Fibroblast of mammary gland (primary cell): ENCODE measurements at places on chromosomes 12 and 14.

GRCh38 chr12:88884600-88884999 is 304.3 kb upstream of the KITLG start:
- no peak for DNase-seq

GRCh38 chr12:92796650-92797049 is 93.9 kb downstream of the PLEKHG7 start:
- peak; percentile 26 for DNase-seq

GRCh38 chr12:4643747-4644146 is 5.1 kb downstream of the AKAP3 start:
- no peak for DNase-seq

DNA sequence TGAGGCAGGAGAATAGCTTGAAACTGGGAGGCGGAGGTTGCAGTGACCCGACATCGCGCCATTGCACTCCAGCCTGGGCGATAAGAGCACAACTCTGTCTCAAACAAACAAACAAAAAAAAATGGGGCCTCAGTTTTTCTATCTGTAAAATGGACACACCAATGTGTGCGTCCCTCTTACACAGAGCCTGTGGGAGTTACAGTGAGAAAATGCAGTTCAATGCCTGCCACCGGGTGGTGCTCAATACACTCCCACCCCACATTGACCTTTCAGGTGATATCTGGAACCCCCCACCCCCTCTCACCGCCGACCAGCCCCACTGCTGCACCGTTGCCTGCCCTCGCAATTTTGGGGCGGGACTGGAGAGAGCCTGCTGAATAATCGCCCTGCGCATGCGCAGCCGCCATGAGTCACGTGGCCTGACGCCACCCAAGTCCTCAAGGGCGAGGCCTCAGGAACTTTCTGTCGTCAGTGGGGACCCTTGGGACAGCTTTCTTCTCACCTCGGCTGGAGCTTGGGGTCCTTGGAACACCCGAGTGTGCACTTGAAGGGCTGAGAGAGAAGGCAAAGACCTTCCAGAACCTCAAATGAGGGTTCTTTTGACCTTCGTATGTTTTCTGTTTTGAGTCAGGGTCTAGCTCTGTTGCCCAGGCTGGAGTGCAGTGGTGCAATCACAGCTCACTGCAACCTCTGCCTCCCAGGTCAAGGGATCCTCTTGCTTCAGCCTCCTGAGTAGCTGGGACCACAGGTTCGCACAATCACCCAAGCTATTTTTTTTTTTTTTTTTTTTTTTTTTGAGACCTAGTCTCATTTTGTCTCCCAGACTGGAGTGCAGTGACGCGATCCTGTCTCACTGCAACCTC is 14.6 kb upstream of the CABP1 start:
- no peak for DNase-seq

DNA sequence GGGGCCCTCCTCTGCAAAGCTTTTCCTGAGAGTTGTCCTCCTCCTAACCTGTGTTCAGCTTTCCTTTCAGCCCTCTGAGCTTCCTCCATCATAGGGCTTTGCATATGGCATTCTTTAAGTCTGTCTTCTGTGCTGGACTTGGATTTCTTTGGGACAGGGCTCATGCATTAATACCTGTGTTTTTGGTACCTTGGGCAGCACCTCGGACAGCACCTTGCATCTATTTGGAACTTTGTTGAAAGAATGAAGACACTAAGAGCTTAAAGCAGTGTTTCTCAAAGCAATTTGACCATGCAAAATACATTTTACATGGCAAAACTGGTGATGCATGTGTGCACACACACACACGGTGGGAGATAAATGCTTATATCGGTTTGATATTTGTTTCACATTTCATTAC is 115.0 kb upstream of the SRRM4 start:
- no peak for DNase-seq
